ENCODE measurements at places on chromosomes 16 and 17. TPM values are rescaled to one million over a fixed set of nuclear protein-coding genes. Genes with fewer than 3 reads are reported as not detected.

GRCh38 chr17:27810211-27810901 is 10.0 kb upstream of the NOS2 start:
- DNase-seq, result no peak

CACNA1G gene
- 0.36 TPM for total RNA-seq

DNA sequence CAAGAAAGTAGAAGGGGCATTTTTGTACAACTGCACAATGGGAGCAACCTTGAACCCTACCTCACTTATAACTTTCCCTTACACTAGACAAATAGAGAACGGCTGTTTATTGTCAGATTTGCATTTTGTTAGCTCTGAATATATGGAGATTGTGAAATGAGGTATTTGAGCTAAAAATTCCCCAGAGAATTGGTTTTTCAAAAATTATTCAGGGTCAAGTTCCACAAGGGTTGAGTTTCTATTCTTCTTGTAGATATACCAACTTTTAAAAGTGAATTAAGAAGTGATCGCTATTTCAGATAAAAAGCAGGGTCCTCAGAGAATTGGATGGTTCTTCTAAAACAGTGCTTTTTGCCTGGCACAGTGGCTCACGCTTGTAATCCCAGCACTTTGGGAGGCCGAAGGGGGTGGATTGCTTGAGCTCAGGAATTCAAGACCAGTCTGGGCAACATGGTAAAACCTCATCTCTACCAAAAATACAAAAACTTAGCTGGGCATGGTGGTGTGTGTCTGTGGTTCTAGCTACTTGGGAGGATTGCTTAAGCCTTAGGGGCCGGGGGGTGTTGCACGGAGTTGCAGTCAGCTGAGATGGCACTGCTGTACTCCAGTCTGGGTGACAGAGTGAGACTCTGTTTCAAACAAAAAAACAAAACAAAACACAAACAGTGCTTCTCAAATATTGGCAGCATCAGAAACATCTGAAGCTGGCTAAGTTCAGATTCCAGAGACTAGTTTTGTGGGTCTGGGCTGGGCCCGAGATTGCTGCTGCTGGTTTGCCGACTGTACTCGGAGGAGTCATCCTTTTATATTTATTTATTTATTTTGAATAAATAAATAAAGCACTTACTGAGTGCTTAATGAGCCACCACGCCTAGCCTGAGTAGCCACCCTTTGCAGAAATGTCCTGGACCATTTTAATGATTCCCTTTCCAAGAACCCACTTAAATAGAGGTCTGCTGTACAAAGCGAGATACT is 50.9 kb downstream of the PECAM1 start:
- DNase-seq, result no peak

DNA sequence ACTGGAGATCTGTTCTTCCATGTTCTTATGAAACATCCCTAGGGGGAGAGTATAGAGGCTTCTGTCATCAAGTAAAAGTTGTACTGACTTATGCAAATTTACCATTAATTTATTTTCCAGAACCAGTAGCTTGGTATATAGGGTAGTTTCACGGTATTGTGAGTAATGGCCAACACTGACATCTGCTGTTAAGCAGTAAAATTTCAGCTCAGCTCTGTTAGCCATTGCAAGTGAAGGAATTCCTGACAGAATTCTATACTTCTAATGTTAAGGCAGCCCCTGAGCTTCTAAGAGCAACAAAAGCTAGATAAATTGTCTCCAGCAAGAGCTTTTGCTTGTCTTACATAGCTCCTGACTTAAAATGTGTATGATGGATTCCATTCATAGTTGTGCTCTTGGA is 613.5 kb upstream of the C16orf82 start:
- DNase-seq, result no peak

CPHXL2 gene
- total RNA-seq, result not detected

DNA sequence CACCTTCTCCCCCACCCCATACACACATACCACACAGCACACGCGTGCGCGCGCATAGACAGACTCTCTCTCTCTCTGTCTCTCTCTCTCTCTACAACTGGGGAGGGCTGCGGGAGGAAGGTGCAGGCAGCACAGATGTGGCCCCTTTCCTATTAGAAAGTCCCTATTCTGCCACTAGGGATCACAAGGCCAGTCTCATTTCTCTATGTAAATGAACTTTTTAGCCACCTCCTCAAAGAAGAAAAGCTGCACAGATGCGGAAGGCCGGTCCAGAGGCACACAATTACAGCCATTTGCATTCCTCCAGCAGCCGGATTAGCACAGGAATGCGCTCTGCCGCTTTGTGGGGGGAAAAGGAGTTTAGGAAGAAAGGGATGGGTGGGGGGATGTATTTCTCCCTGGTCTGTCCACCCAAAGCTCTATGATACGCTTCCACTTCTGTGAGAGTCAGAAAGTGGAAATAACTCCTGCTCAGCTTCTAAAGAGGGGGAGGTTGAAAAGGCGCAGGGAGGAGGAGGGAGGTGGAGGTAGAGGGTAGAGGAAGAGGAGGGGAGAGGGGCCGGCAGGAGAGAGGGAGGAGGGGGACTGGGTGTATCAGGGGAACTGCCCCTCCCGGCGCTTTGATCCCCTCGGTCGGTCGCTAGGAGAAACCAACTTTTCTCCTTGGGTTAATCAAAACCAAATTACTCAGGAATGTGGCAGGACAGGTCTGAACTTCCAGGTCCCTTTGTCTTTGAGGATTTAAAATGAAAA is 11.7 kb downstream of the ZFHX3 start:
- no peak for DNase-seq

DNA sequence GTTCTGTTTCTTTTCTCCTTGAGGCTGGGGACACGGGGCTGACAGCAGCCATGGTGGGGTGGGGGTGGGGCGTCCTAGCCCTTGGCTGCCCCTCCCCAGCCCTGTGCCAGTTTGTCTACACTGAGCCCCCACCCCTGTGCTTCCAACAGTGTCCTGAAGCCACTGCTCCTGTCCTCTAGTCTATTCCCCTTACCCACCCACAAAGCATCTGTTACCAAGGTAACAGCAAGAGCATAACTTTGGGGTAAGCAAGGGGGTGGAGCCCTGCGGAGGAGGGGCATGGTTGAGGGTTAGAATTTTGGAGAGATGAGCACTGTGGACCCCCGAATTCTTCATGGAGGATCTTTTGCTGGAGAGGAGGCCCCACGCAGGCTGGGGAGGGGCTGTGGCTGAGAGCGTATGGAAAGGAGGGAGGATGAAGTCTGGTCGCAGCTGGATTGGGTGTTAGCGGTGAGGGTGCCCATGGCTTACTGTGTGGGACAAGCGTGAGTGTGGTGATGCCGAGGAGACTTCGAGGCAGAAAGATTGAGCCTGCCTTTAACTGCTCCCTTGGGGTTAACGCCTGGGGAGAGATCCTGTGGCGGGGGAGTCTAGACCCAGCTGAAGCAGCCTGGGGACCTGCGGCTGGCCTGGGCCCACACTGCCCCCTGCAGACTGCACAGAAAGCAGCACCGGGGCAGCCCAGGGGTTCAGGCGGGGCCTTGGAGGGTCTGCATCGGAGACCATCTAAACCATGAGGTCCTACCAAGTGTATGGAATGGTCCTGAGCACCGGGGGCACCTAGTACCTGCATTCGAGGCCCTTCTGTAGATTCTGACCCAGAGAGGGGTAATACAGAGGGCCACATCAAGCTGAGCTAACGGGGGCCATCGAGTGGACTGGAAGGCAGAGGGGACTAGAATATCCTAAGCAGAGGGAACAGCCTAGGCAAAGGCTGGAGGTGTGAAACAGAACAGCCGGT is 6.1 kb upstream of the STAC2 start:
- no peak for DNase-seq

- DNase-seq, result no peak
These were observed at the start of gene NME4 for GRCh38 chr16:397135-397661. TSS of gene NME4 (plus strand) at chr16:397199. CDS start at chr16:397223, 24 bp downstream.

RAB26 gene
- 0.40 TPM for total RNA-seq

DNA sequence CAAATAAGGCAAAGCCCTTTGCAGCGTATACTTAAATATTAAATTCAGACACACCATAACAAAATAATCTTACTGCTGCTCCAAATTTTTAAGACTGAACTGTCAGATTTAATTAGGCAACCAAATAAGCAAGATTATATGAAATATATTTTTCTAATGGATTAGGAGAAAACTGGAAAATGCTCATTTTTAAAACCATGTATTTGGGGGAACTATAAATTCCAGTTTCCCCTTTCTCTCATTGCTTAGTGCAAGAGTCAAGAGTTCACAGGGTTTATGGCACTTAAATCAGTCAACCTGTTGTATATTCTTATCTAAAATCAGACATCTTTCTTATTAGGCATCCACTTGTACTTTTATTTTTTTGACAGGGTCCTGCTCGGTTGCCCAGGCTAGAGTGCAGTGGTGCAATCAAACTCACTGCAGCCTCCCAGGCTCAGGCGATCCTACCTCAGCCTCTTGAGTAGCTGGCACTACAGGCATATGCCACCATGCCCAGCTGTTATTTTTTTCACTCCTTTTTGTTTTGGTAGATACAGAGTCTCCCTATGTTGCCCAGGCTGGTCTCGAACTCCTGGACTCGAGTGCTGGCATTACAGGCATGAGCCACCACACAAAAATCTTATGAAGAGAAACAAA is 2.1 kb upstream of the KANSL1 start:
- no peak for DNase-seq

DNA sequence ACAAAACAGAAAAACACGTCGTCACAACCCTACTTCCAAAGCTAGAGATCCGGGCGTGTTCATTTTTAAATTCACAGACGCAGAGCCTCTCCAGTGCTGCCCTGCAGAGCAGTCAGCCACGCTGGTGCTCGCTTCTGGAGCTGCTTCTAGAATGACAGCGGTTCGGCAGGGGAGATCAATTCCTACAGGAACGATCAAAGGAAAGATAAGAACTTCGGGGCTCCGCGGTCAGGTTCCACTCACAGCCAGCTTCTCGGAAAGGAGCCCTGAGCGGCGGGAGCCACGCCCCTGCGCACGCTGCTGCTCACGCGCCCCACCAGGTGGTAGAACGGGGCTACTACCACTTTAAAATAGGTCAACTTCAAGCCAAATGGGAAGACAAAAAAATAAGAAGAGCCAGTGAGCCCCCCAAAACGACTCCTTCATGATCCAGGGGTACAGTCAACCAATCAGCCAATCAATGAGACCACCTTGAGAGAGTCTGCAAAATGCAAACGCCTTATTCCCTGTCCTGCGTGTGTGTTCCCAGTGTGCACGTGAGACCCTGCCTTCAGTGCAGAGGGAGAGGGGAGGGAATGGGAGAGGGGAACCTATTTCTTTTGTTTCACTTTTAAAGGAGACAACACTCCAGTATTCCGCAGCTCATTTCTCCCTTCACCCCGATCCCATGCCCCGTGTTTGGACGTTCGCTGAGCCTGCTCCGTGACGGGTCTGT is 209.7 kb downstream of the RBFOX3 start:
- DNase-seq, result peak; percentile 84

DNA sequence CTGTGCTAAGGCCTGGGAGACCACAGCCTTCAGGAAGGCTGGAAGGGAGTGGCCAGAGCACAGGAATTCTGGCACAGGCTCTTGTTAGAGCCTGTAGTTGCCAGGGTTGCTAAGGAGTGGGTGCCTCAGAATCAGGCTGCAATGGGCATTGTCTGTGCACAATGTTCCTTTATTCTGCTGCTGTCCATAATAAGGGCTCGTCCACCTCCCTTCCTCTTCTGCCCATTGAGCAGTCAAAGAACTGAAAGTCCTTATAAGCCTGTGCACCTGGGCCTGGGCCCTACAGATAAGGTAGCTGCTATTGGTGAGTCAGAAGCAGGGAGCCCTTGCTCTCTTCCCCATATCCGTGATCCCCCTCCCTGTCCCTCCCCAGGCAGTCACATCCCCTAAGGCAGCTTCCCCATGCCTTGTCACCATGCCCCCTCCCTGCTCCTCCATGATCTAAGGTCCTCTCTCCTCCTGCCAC is 5.4 kb upstream of the CNGB1 start:
- no peak for DNase-seq

TTYH2 gene
- total RNA-seq, result 46.7 TPM

GRCh38 chr16:64240586-64240985 is 881.3 kb downstream of the CDH11 start:
- no peak for DNase-seq

DNA sequence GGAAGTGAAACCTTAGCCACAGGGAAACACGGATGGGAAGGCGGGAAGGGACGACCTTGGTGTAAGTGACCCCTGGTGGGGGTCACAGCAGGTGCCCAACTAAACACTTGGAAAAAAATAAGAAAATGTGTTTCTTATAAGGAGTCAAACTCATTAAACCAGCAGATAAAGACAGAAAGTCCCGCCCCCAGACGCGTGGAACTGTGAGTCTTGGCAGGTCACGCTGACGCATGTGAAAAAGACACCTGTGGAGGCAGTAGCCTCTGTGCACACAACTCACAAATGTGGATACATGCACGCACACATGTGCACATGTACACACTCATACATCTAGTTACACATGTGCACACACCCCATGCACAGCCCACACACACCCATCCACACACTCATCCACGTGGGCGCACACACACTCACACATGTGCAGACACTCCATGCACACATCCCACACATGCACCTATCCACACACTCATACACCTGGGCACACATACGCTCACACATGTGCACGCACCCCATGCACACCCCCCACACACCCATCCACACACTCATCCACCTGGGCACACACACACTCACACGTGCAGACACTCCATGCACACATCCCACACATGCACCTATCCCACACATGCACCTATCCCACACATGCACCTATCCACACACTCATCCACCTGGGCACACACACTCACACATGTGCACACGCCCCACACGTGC is 432.4 kb downstream of the SOX9 start:
- no peak for DNase-seq

G6PC1 gene
- not detected for total RNA-seq

DNA sequence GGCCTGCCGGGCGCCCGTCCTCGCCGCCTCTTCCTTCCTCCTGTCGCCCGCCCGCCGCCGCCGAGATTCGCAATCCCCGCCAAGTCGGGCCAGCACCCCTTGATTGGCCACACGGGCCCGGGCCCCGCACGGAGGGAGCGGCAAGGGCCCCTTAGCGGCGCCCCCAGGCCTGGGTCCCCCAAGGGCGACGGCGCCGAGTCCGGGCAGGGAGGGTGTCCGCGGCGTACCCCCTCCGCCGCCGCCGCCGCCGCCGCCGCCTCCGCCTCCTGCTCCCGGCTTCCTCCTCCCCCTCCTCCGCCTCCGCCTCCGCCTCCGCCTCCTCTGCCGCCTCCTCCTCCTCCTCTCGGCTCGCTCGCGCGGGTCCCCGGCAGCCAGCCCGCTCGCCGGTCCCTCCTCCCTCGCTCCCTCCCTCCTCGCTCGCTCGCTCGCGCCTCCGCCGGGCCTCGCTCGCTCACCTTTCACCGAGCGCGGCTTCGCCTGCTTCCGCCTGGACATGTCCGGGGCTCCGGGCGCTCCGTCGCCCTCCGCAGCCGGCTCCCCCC is 561 bp downstream of the ZNF423 start:
- peak; percentile 92 for DNase-seq

GRCh38 chr17:6487251-6488007 is 43.2 kb downstream of the PIMREG start:
- no peak for DNase-seq

NEUROD2 gene
- total RNA-seq, result not detected

Measured in sciatic nerve (tissue), 2 donors.